Activated T-helper 1 cell treated with anti-CD3 and anti-CD28 coated beads, Interleukin-2, amount 50 U/mL, for 16 hours (primary cell): ENCODE measurements at places on chromosomes 13 and 19.

- no peak for DNase-seq
Measured at GRCh38 chr19:18520848-18521691, 800 bp downstream of the ELL start.

- DNase-seq: no peak
Measured at GRCh38 chr13:29964181-29964845, 113.9 kb upstream of the UBL3 start.

DNA sequence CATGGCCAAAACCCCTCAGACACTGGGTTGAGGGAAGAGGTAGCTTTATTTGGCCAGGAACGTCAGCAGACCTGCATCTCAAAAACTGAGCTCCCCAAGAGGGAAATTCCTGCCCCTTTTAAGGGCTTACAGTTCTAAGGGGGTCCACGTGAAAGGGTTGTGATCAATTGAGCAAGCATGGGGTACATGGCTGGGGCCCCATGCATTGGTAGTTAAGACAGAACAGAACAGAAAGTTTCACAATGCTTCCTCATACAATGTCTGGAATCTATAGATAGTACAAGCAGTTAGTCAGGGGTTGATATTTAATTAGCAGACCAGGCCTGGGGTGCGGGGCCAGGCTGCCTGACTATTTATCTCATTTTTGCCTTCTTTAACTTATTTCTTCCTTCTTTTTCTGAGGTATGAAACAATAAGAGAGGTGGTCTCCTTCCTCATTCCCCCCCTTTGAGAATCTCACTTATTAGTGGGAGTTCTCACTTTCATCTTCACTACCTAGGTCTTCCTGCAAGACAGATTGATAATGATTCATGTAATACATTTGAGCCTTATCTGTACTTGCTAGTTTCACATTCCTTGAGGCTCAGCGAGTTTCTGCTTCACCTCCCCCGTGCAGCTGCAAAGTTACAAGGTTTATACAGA, 84.8 kb downstream of the SLC25A15 start:
- no peak for DNase-seq

- peak; percentile 44 for DNase-seq
Measured at GRCh38 chr13:22278336-22278929, 607.6 kb downstream of the FGF9 start.

DNA sequence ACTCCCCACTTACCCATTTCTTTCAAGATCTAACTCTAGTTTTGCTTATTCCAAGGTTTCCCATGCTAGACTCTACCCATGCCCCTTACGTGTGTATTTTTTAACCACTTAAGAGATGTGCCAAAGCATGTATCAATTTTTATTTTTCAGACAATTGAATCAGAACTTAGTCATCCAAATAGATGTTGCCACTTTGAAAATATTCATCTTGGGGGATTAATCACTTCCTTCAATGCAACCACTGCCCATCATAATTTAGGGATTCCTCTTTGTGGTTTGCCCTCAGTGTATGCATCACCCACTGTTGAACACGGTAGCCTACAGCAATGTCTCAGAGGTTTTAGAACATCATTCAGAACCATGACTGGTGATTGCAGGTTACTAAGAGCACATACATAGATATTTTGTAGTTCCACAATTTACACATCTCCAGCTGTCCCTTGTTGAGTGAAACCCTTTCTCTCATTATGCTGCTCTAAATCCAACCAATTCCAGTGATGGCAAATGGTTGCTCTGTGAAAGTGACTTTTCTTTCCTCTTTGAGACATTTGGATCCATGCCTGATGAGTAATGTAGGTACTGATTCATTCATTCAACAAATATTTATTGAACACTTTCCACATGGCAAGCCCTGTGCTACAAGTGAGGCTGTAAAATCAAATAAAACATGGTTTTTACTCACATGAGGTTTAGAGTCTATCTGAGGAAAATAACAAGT, 60.6 kb upstream of the SERP2 start:
- no peak for DNase-seq

- no peak for DNase-seq
Measured at GRCh38 chr19:38932425-38933179, 1.9 kb downstream of the MRPS12 start.

DNA sequence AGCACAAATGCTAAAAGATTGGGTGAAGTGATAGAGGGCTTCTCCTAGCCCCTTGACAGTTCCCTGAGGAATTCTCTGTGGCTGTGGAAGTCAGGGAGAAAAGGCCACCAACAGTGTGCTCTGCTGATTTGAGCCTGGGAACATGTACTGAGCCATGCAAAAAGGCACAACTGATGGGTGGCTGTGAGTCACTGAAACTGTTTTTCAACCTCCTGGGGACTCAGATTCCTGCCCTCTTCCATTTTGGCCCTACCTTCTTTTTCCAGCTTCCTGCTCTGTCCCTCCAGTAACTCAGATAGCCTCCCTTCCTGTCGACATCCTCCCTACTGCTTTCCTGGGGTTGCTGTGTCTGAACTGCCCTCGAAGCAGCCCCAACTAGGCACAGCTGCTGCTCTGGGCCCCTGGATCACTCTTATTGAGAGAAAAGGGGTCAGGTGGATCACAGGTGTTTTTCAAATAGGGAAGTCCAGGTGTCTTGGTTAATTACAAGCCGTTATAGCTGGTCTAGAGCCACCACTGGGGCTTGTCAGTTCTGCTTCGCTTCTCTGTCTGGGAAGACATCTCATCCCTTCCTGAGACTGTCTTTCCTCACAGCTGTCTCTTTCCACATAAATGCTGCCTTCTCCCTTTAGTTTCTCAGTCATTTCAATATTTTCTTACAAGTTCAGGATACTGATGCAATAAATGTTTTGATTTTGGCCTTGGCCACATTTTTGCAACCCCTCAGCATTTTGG, 13.7 kb downstream of the FAM124A start:
- DNase-seq: no peak

DNA sequence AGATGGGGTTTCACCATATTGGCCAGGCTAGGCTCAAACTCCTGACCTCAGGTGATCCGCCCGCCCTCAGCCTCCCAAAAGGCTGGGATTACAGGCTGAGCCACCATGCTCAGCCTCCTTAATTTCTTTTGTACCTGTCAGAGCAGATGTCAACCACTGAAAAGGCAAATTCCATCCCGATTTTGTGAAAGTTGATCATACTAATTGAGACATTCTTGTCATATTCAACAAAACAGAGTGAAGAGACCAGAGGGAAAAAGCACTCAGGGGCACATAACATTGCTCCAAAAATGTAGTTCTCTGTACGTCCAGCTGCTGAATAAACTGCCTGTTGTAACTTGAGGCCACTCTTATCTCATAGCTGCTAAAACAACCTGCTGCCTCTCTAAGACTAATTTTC, 27.4 kb upstream of the PSPC1 start:
- DNase-seq: no peak

DNA sequence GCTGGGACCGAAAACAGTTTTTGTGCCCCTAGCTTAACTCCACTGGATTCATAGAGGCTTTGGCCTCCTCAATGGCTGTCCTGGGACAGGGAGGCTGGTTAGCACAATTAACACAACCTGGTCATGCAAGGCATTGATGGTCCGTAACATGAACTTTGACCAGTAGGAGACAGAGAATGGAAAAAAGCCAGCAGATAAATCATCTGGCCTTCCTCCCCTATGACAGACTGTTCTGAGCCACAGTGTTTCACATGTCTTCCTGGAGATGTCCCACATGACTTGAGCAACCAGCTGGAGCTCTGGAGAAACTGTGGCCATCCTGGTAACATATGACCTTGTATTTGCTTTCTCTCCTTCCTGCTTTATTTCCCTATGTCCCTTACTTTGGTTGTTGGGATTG, 244.2 kb downstream of the UQCRFS1 start:
- no peak for DNase-seq

- no peak for DNase-seq
Measured at GRCh38 chr19:628168-628567, 5.2 kb downstream of the POLRMT start.
